GM12891 (cell line): ENCODE measurements at places on chromosomes 6 and 20.

DNA sequence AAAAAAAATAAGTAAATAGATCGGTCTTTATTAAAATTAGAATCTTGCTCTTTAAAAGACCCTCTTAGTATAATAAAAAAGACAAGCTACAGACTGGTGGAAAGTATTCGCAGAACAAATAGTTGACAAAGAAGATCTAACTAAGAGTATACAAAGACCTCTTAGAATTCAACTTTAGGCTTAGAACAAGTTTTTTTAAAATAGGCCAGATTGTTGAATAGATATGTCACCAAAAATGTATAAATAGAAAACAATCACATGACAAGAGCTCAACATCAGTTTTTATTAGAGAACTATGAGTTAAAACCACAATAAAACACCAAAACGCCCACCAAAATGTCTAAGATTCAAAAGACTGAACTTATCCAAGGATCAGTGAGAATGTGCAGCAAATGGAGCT is 632.7 kb upstream of the PTCHD4 start:
- no peak for DNase-seq

GRCh38 chr20:50257860-50258259 is 67.2 kb downstream of the CEBPB start:
- no peak for DNase-seq

GRCh38 chr6:119171864-119172588 is 93.6 kb upstream of the FAM184A start:
- no peak for DNase-seq

GRCh38 chr6:35396991-35397390 is 54.6 kb downstream of the PPARD start:
- DNase-seq, result no peak

GRCh38 chr20:43220612-43221011 is 30.9 kb upstream of the PTPRT start:
- DNase-seq, result no peak

- DNase-seq, result no peak
Measured at GRCh38 chr20:7950387-7950786, 10.1 kb upstream of the HAO1 start.
